Foreskin keratinocyte (primary cell): ENCODE measurements at places on chromosomes 5 and 9. TPM values are rescaled to one million over a fixed set of nuclear protein-coding genes. Genes with fewer than 3 reads are reported as not detected.

DNA sequence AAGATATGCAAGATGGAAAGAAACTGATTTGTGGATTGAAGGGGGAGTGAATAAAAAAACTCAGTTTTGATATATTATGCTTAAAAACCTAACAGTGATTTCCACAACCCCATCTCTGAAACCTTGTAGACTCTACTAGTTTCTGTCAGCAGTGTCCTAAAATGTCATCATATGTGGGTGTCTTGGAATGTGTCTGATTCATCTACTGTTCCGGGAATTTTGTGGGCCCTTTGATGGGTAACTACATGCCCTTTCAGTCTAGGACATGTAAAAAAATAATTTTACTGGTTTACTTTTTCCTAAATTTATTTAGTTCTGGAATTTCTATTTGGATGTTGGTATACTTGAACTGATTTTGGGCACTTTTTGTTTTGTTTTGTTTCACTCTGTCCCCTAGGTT is 118.9 kb upstream of the NMUR2 start:
- peak; percentile 35 for DNase-seq

DNA sequence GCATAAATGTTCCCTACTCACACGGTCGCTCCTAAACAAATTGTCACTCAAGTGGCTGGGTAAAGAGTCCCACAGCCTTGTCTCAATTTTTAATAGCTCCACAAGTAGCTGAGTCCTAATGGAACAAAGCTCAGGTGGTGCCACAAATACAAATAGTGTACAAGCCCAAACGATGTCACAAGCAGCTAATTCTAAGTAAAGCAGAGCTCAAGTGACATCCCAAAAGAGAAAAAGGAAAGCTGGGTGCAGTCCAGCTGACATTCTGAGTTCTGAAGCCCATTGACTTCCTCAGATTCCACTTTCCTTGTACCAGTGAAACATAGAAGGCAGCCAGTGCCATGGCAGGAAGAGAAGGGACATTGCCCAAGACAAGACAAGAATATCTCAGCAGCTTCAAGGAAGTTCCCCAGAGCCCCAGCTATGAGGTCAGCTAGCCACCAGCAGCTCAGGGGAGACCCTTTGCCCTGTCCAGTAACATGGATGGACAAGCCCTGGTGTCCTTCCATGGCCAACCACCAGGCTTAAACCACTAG is 231.2 kb upstream of the SGCD start:
- no peak for DNase-seq

- DNase-seq, result no peak
These were observed 53.7 kb downstream of the GOLM1 start for GRCh38 chr9:86045654-86046053.

DNA sequence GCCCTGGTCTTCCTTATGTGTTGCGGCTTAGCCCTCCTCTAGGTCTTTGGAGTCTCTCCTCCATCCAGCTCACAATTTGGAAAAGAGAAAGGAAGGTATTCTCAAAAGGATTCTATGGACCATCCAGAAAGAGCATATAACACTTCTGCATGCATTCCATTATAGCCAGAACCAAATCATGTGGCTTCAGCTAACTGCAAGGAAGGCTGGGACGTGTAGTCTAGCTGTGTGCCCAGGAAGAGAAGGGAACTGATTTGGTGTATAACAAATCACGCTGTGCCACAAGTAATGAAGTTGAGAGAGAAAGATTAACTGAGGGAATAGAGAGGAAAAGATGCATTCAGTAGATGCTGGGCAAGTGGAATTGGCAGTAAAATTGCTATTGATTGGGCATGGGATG is 43.7 kb downstream of the PLPPR1 start:
- no peak for DNase-seq

DNA sequence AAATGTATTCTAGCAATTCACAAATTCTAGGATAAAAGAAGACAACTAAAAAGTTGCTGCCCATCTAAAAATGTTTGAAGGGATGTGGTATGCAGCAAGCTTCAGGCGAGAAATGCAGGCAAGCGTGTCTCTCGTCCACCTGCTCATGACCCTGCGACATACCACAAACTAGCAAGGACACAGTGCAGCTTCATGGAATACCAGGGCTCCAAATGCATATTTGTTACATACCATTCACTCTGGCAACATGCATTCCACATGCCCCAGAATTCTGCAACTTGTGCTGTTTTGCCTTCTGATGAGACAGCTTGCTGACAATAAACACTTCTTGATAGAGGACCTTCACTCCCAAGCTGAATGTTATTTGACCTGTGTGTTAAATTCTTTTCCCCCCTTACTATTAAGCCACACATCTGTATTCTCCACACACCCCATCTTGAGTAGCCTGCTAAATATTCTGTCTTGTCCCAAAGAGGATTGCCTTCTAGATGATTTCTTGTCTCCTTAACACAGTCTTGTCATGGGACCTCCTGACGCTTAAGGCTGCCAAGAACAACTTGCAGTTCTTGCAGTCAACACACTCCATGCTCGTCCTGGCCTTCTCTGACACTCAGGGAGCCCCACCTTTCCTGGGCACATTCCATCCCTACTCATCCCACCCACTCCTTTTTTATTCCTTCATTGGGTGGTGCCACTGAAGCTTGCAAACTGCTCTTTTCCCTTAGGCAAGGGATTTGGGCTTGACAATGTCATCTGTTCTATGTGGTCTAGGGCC is 340.5 kb downstream of the PIK3R1 start:
- no peak for DNase-seq

- DNase-seq, result no peak
These were observed 244.7 kb downstream of the SEMA5A start for GRCh38 chr5:9301200-9301599.

DNA sequence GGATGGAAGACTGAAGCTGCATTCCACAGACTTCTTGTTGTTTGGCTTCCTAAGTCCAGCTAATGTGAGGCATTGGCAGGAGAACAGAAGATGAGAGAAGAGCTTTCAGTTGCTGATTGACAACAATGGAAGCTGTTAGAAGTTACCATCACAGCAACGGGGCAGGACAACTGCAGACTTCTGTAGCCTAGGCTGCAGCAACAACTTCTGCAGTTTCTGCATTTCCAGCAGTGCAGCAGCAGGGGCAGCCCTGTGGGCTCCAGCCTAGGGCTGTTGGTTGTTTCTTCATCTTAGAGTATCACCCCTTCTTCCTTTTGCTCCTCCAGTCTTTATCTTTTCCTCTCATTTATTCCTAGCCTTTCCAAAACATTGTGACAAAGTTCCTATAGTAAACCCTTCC is 528.8 kb upstream of the PTGER4 start:
- DNase-seq, result no peak

- peak; percentile 15 for DNase-seq
These were observed 557.3 kb upstream of the SEMA6A start for GRCh38 chr5:117131876-117132275.

- peak; percentile 15 for DNase-seq
These were observed at the start of gene PCDHA11 for GRCh38 chr5:140868721-140869554. Gene PCDHA11 (plus strand): TSS chr5:140868957. CDS start chr5:140869104, 147 bp downstream.

GRCh38 chr5:8686707-8687106 is 817.8 kb downstream of the MTRR start:
- DNase-seq, result no peak

DNA sequence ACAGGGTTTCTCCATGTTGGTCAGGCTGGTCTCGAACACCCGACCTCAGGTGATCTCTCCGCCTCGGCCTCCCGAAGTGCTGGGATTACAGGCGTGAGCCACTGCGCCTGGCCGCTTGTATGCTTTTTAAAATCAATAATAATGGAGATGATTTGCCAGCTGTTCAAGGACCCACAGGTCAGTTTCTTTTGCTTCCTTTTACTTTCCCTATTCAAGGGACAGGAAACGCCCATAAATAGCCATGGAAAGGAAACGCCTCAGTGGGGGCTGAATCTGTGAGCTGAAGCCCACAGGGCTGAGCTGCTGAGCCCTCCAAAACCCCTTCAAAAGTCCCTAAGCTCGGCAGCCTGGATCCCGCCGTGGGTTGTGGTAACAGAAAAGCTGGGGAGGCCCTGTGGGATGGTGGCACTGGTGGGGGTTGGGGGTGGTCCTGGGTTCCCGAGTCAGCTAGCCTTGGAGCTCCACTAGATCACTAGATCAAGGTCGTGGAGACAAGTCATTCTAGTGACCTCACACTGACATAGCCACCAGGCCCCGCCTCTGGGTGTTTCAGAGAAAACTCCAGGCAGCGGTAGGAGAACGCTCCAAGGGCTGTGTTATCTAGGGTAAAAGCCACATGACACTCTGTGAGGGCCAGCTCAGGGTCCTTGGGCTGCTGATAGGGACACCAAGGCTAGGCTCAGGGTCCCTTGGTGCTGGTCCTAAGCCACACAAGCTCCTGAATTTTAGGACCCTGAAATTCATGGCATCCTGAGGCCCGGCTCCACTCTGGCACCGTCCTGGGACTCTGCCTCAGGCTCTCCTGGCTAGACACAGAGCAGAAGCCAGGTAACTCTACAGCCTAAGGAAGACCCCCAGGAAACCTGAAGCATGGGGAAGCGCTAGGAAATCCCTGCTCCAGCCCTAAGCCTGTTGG is 18.0 kb upstream of the DUSP1 start:
- no peak for DNase-seq

GRCh38 chr5:152556784-152557183 is 151.7 kb upstream of the NMUR2 start:
- DNase-seq, result no peak

DNA sequence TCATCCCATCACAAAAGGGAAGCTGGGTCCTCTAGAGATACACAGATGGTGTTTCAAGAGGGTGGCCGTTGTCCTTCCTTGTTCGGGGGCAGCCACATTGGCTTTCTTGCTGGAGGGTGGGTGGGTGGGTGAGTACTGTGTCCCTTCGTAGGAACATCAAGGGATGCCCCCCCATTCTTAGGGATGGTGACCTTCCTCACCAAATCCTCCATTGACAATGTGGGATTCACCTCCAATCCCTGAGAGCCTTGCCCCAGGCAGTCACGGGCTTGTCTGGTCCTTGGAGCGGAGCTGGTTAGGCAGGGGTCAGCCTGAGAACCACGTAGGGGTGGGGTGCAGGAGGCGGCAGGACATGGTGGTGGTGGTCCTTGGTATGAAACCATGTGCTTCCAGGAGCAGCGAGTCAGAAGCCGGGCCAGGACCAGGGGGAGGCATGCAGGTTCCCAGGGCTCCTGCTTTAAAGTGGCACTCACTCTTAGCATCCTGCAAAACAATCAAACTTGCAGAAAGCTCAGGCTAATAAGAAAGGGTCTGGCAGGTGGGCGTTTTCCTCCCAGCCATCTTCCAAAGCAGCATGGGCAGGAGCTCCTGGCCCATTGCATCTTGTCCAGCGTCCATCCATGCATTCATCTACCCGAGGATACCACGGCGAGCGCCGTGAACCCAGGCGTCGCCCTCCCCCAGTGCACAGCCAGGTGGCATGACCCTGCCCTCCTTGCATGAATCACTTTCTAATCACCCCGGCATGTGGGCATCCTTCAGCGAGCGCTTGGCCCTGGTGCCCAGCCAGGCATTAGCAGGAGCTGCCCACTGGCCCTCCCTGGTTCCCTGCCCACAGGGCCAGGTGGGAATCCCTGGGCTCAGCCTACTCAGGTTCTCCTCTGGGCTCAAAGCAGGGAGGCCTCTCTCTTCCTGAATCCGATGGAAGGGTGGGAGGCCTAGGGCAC is 76.4 kb downstream of the NTNG2 start:
- no peak for DNase-seq

- DNase-seq, result no peak
These were observed 186.2 kb downstream of the GLIS3 start for GRCh38 chr9:4113711-4114110.

DNA sequence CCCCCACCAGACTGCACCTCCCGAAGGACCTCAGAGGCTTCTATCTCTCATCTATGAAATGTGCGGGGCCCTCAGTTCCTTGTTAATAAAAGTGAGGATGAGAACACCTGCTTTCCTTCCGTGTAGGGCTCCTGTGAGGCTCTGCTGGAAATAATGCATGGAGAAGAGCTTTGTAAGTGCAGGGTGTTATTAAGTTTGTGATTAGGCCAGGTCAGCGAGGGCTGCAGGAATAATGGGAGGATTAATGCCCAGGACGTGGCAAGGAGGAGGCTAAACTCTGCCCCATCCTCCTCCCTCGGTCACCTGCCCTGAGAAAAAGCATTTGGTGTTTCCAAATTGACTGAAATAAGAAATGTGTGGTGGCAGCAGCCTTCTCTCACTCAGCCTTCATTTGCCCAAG is 83.5 kb upstream of the HSPA9 start:
- DNase-seq, result no peak

- no peak for DNase-seq
These were observed 16.7 kb upstream of the MED10 start for GRCh38 chr5:6395102-6395445.

DNA sequence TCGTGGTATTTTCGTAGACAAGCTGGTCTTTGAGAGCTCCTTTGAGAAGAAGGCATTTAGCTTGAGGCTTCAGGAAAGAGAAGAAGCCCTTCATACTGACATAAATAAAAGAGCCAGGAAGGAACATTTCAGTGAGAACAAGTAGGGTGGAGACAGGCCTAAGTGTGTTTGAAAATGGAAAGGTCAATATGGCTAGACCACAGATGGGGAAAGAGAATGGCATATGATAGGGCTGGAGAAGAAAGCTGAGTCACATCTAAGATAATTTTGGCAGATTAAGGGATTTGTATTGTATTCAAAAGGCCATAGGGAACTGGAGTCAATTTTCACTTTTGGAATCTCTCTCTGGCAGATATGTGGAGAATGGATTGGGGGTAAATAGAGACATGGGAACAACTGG is 374.9 kb downstream of the TMEM38B start:
- no peak for DNase-seq

GRCh38 chr5:16090270-16090669 is 89.3 kb downstream of the MARCHF11 start:
- no peak for DNase-seq

- no peak for DNase-seq
These were observed 3.1 kb downstream of the CAMK4 start for GRCh38 chr5:111227226-111227782.

DNA sequence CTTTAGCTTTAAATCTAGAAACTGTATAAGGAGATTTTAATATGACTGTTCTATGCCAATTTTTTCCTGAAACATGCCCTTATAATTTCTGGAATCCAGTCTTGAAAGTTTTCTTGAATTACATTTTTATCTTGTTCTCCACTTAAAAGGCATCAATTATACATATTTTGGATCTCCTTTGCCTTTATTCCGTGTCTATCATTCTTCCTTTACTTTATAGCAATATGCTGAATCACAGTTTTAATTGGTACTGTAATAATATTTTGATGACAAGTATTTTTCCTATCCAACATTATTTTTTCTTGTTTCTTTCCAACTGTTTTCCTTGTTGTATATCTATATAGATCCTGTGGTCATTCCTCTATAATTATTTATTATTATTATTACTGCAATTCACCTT is 361.2 kb downstream of the PIK3R1 start:
- no peak for DNase-seq

GRCh38 chr5:56490971-56491468 is 257.9 kb upstream of the ANKRD55 start:
- DNase-seq, result peak; percentile 94

- DNase-seq, result no peak
These were observed 108.3 kb upstream of the KIF2A start for GRCh38 chr5:62197697-62198096.

- no peak for DNase-seq
These were observed 421.9 kb upstream of the FTMT start for GRCh38 chr5:121429761-121430160.

GRCh38 chr9:135053133-135053532 is 34.3 kb upstream of the OLFM1 start:
- no peak for DNase-seq

KCNV2 gene
- total RNA-seq, result not detected in 2 replicates

C5orf46 gene
- total RNA-seq, result 0.65 TPM in 1 of 2 replicates, not detected in the other

PCDHA1 gene
- not detected in 2 replicates for total RNA-seq

PCDHGB6 gene
- 0.14 and 0.34 TPM in 2 replicates for total RNA-seq

SHC3 gene
- total RNA-seq, result under 0.01 and 0.07 TPM in 2 replicates

MAMDC4 gene
- 3.5 and 3.7 TPM in 2 replicates for total RNA-seq

NR6A1 gene
- 0.68 and 1.0 TPM in 2 replicates for total RNA-seq

CENPP gene
- 7.4 and 9.8 TPM in 2 replicates for total RNA-seq

OLFML2A gene
- 1.3 and 3.1 TPM in 2 replicates for total RNA-seq

RC3H2 gene
- total RNA-seq, result 39.4 and 44.8 TPM in 2 replicates

UGT3A2 gene
- total RNA-seq, result 0.27 and 0.28 TPM in 2 replicates
